GM04503 (cell line): ENCODE measurements at places on chromosomes 16 and 17.

GRCh38 chr16:12721841-12722421, 81.8 kb downstream of the CPPED1 start:
- no peak for DNase-seq

GRCh38 chr16:381012-381788, 578 bp downstream of the PGAP6 start:
- DNase-seq: no peak

- DNase-seq: no peak
Measured at GRCh38 chr16:21570676-21571017, 28.7 kb upstream of the METTL9 start.

DNA sequence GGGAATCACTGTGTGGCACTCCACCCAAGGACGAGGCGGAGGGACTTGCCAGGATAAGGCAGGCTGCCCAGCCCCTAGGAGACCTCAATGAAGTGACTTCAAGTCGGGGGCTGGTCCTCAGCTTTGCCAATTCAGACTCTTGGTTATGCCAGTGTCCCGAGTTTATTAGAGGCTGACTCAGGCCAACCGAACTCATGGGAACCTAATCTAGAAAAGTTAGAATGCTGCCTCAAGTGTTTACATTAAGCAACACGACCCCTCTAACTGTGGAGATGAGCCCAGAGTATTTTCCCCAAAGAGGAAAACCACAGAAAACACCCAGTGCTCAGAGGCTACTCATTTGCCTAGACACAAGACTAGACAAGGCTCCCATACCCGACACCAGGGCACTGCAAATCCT, 1.1 kb upstream of the TEKT3 start:
- no peak for DNase-seq

- no peak for DNase-seq
Measured at GRCh38 chr17:20967776-20968175, 75.0 kb downstream of the USP22 start.

DNA sequence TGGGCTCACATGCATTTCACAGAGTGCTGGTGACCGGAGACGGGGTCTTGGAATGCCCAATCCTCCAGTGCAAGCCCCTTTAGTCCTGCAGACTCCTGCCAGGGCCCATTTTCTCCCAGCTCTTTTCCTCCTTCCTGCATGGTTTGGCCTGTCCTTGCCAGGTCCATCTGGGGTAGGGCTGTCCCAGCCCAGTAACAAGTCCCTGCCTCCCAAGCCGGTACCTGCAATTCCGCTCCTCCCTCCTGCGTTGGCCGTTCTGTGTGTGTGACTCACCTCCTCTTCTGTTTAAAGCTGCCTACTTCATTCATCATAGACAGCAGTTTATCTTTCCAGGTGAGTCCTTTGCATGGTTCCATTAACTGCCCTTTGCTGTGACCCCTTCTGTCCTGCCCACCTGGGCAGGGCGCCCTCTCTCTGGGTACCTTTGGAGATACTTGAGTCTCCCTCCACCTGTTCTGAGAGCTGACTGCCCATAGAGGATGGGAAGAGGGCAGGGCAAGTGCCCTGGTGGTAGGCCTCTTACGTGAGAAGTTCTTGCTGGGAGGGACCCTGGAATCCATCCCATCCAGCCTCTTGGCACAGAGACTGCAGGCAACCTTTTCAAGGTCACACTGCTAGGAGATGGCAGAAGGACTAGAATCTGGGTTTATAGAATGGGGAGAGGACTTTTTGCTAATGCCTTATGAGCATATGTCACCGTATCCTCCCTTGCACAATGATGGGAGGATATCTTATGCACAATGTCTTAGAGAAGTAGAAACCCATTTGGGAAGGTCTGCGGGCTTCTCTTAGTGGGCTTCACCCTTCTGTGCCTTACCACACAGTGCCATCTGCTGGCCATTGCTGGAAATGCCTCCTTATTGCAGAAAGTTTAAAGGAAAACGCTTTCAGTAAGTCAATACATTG, 29.7 kb upstream of the LGALS9 start:
- DNase-seq: no peak

GRCh38 chr16:56633535-56633934, 1.1 kb downstream of the MT1M start:
- DNase-seq: no peak

DNA sequence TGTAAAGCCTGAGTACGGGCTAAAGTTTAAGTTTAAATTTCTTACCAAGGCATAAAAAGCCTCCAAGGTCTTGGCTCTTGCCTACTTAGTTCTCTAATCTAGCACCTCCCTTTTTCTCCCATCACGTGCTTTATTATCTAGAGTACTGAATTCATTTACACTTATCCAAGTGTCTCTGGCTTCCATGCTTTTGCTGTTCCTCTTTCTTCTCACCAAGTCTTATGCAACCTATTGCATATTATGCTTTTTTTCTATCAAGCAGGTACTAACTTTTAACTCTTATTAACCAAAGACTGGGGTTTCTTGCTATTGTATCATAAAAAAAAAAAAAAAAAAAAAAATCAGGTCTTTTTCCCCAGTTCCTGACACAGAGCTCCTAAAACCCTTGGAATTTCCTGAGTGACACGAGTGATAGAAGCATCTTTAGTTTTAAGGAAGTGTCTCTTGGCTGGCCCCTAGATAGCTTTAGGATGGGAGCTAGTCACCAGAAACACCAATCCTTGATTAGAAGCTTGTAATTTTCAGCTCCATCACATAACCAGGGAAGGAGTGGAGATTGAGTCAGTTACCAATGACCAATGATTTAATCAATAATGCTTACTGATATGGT, 44.9 kb downstream of the SSH2 start:
- no peak for DNase-seq

- no peak for DNase-seq
Measured at GRCh38 chr17:17205368-17206123, 587 bp downstream of the PLD6 start.
